Activated CD8-positive, alpha-beta memory T cell treated with anti-CD3 and anti-CD28 coated beads for 24 hours (primary cell): ENCODE measurements at places on chromosomes 2 and 18.

- DNase-seq, result no peak
Measured at GRCh38 chr2:149994057-149994728, 406.6 kb upstream of the MMADHC start.

DNA sequence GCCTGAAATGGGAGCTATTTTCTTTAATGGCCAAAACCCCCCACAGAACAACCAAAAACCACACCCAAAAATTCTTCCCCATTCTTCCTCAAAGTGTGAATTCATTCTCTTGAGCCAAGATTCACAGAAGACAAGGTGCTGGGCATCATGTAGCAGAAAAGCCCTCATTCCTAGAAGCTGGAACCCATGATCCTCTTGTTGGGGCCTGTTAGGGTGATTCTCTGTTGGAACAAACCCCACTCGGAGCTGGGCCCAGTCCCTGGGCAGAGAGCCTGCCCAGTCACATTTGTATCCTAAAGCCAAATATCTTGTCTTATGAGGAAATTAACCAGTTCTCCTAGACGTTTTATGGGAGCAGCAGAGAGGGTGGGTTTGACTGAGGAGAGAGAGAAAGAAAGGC, 22.8 kb upstream of the VPS4B start:
- DNase-seq, result no peak

- DNase-seq, result no peak
Measured at GRCh38 chr2:16652296-16653082, 13.1 kb downstream of the CYRIA start.

GRCh38 chr2:111919365-111919764, 21.0 kb downstream of the MERTK start:
- DNase-seq, result no peak

- DNase-seq, result no peak
Measured at GRCh38 chr2:144713410-144713809, 193.5 kb upstream of the ZEB2 start.

- DNase-seq, result no peak
Measured at GRCh38 chr2:2775018-2775417, 443.9 kb upstream of the MYT1L start.

GRCh38 chr2:19124135-19124534, 234.3 kb downstream of the OSR1 start:
- DNase-seq, result no peak

DNA sequence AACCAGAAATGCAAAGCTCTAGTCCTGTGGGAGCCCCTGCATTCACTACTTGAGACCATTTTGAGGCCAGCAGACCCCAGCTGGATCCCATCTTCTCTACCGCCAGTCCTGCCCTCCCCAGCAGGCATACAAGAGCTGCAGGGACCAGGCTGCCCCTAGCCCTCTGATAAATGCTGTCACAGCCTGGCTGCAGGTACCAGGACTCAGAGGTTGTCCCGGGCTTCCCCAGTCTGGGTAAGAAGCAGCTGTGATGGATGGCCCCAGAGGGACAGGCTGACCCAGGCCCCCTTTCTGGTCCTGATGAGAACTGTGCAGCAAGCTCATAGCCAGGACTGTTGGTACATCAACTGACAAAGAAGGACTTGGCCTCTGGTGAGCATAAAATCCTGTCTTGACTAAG, 132.9 kb upstream of the APCDD1 start:
- DNase-seq, result no peak

GRCh38 chr2:3634596-3635121, 23.3 kb upstream of the ALLC start:
- DNase-seq, result no peak

GRCh38 chr18:79395308-79395640, 456 bp upstream of the NFATC1 start:
- DNase-seq, result no peak

DNA sequence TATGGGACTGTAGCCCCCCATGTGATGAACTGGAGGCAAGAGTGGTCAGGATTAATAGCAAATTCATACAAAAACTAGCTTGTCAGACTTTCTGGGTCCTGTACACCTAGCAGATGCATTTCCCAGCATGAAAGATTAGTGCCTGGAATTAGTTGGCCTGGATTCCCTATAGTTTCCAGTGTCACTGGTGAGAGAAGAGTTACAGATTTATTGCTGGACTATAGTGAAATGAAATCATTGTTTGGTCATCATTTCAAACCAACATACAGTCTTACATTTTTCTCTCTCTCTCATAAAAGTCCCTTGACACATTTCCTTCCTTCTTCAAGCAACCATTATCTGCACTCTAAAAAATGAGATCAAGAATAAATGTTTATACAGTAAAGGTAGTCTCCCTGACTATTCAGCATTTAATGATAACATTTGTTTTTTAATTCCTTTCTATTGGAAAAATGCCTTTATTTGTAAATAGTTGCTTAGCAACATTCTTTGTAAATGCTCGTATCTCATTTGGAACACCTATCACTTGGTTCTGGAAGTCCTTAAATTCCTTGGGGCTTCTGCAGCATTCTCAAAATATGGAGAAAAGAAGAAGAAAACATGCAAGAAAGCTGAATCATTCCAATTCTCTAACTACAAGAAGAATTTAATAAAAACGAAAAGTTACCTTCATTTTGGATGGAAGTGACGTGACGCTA, 144.4 kb downstream of the MREG start:
- DNase-seq, result no peak

- no peak for DNase-seq
Measured at GRCh38 chr2:127718271-127718670, 17.0 kb downstream of the SFT2D3 start.

GRCh38 chr2:159200498-159200897, 86.0 kb downstream of the WDSUB1 start:
- DNase-seq, result no peak

DNA sequence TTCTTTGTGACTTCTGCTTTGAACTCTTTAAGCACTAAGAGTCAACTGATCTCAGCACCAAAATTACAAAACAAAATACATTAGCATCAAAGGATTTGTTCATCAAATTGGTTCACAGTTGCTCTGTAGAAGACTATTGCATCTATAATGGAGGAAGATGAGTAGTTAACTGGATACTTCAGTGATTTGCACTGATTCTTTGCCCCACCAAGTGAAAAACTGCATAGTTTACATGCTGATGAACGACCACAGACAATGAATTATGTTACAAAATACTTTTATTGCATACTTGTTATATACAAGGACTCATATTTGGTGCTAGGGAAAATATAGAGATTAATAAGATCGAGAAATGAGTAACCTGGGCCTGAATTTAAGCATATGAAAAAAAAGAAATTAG, 107.2 kb downstream of the SCG2 start:
- no peak for DNase-seq

DNA sequence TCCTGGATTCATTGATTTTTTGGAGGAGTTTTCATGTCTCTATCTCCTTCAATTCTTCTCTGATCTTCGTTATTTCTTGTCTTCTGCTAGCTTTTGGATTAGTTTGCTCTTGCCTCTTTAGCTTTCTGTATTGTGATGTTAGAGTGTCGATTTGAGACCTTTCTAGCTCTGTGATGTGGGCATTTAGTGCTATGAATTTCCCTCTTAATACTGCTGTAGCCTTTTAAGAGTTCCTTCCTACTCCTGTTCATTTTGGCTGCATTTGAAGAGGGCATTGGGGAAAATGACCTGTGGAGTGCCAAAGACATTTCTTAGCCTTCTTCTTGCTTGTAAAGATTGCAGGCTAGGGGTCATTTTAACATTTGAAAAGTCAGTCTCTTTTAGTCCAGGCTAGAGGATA, 463.8 kb upstream of the GCFC2 start:
- DNase-seq, result no peak

DNA sequence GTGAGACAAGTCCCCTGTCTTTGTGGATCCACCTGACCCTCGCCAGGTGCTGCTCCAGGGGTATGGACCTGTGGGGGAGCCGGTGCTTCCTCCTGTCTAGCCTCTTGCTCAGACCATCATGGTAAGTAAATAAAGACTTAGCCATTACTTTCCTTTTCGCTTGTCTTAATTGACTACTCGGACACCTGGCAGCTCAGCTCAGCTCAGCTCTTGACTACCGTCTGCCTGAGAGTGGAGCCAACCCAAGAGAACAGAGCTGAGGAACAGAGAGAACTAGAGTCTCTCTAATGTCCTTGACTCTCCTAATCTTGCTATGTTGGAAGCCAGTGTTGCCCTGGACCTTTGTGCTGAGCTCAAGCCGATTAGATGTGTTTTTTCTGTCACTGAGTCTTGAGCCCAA, 170.3 kb upstream of the CXCR4 start:
- no peak for DNase-seq

GRCh38 chr2:65483763-65484162, 51.4 kb upstream of the SPRED2 start:
- DNase-seq, result no peak

- DNase-seq, result no peak
Measured at GRCh38 chr2:17947113-17947512, 68.6 kb downstream of the KCNS3 start.

GRCh38 chr2:41935825-41936224, 112.0 kb upstream of the PKDCC start:
- no peak for DNase-seq

DNA sequence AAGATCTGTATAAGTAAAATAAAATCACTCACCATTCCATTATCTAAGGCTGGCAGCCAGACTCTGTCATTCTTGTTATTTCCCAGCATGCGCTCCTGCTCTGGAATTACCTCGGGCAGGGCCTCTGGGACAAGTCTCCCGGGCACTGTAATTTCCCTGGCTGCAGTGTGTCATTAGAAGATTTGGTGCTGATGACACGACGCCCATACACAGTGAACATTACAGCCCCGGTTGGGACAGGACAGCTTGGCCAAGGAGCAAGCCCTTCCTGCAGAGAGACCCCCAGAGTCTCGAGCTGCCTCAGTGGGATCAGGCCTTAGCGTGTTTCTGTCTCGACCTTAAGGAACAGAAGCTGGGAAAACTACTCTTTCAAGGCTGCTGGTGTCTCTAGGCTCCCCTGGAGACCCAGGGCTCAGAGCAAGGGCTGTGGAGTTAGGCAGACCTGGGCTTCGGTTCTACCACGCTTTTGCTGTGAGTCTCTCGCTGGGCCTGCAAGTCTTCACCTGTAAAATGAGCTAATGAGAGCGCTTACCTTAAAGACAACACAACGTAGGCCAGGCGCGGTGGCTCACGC, 39.7 kb downstream of the SMAD7 start:
- DNase-seq, result no peak

DNA sequence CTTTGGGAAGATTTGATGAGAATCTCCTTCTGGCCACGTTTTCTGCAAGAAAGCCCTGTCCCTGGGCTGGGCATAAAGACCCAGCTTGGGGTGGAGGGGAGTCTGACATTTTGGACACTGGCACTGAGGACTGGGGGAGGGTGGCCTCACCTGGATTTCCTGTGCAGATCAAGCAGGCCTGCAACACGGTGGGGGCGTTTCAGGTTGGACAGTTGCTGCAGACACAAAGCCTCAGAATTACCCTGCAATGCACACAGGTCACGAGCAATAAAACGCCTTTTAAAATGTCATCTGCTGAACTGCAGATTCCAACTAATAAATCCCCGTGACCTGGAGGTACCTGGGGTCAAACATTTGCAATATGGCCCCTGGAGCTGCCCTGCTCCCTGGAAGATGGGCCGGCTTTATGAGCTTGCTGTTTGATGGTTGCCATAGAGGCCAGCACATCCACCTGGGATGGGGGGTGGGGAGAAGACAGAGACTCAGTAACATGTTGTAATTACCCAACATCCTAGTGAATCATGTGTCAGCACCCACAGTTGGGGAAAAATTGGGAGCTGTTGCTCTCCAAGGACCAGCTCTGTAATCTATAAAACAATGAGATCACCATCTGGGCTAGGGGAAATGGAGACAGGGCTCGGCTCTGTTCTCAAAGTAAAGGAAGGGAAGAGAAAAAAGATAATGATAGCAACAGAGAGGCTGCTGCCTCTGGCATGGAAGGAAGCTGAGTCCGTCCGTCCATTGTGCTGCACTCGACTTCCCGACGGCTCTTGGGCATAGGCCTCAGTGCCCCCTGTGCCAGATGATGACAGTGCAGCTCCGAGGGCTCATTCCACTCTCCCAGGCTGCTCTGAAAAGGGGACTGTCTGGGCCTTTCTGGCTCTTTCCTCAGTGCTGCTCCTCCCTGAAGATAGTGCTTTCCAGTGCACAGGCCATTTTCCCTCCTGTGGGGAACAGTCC, 340.3 kb downstream of the CYRIA start:
- no peak for DNase-seq

GRCh38 chr2:216765761-216766262, 70.5 kb upstream of the IGFBP5 start:
- DNase-seq, result no peak

GRCh38 chr18:21725201-21725600, 15.4 kb upstream of the MIB1 start:
- DNase-seq, result no peak

GRCh38 chr2:164877927-164878326, 36.3 kb upstream of the COBLL1 start:
- DNase-seq, result no peak

- DNase-seq, result peak; percentile 41
Measured at GRCh38 chr2:238466243-238466756, 39.6 kb downstream of the ASB1 start.

GRCh38 chr2:150971910-150972309, 289.8 kb downstream of the RBM43 start:
- no peak for DNase-seq

DNA sequence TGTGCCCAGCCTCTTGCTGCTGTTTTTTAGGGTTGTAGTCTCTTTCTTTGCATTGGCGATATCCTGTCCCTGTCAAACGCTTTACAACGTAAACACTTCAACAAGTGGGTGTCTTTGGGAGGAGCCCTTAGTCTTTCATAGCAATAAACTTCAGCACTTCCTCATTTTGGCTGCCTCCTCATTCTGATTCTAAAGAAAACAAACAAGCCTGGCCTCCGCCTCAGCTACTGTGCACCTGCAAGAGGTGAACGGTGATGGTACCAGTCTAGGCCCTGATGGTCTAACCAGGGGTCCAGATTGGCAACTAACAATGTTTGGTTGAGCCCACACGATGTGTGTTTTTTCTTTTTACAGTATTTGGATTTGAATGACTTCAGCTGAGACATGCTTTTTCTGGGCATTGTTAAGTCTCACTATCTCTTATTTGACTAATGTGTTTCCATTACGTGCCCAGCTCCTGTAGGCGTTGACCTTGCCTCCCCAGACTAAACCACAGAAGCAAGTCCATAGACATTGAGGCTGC, 53.2 kb upstream of the CUL3 start:
- no peak for DNase-seq

DNA sequence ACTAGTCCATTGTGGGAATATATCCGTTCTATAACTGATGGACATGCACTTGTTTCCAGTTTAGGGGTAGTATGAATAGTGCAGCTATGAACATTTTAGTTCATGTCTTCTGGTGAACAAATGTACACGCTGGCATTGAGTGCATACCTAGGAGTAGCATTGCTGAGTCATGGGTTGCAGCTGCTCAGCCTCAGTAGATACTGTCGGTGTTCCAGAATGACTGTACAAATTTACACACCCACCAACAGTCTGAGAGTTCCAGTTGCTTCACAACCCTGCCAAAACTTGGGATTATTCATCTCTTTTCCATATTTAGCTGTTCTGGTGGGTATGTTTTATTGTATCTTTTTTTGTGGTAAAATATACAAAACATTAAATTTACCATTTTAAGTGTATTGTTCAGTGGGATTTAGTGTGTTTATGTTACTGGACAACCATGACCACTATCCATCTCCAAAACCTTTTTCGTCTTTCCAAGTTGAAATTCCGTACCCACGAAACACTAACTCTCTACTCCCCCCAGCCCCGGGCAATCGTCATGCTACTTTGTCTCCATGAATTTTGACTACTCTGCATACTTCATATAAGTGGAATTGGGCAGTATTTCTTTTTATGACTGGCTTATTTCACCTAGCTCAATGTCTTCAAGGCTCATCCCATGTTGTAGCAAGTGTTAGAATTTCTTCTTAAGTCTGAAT, 281.0 kb downstream of the PRKCE start:
- DNase-seq, result no peak
